ENCODE measurements at places on chromosomes 3 and 15. TPM values are rescaled to one million over a fixed set of nuclear protein-coding genes. Genes with fewer than 3 reads are reported as not detected.

THRB gene
- 9.7 TPM for total RNA-seq

LARP6 gene
- total RNA-seq, result 166 TPM

ZNF717 gene
- total RNA-seq, result 5.2 TPM

PPP1R2 gene
- total RNA-seq, result 150 TPM

CCK gene
- total RNA-seq, result not detected

UROC1 gene
- total RNA-seq, result not detected

MESP1 gene
- 32.9 TPM for total RNA-seq

POPDC2 gene
- 0.62 TPM for total RNA-seq

GAP43 gene
- not detected for total RNA-seq

GRCh38 chr15:72169236-72169920, 28.2 kb downstream of the GRAMD2A start:
- no peak overlapping the region for H3K4me3 ChIP-seq
- no peak overlapping the region for H3K27ac ChIP-seq
- no peaks in the 10 kb centered on the region for H3K27me3 ChIP-seq

DNA sequence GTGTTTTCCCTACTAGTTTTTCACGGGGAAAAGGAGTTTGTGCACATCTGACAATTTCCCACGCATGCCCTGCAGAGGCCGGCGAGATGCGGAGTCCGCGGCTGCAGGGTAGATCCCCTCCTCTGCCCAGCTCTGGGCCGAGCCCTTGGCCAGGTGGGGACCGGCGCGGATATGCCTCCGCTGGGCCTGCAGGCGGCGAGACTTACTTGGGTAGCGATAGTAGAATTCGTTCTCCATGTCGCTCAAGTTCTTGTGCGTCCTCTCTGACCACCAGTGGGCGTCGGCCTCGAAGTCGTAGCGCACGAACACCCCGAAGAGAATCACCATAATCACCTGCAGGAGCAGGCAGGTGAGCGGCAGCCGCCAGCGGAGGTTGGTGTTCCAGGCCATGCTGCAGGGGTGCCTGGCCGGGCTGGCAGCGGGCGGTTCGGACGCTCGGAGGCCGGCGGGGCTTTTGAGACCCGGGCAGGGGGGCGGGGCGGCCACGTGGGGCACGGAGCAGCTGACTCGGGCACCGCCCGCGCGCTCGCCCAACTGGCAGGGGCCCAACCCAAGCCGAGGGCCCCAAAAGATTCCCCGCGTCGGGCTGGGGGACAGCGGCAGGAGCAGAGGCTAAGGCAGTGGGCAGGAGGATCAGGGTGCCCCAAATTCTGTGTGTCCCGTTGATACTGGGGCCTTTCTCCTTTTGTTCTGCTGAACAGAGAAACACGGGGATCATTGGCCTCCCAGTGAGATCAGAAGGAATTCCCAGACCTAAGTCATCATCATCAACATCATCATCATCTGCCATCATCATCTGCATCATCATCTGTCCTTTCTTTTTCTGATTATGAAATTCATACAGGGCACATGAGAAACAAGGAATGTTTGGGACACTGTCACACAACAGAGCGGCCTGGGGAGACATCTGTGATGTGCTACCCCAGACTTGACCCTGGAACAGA, at the start of gene RHCG:
Gene RHCG, minus strand, starts transcription at position 429 of the 944 bp plus-strand sequence. Its CDS starts 39 bp downstream, at position 390.
- H3K27ac ChIP-seq, result peak within 1 kb of the TSS; percentile 57
- no peaks in the 10 kb centered on the region for H3K27me3 ChIP-seq
- H3K4me3 ChIP-seq, result no peak within 1 kb of the TSS
- DNase-seq, result no peak
- peaks cover 24% of the 10 kb centered on the region for H3K4me1 ChIP-seq

- no peak overlapping the region for H3K4me3 ChIP-seq
- peak overlapping the region; percentile 35 for H3K27ac ChIP-seq
- H3K36me3 ChIP-seq, result no peaks in the 10 kb centered on the region
Measured at GRCh38 chr3:192817053-192817452, 89.7 kb upstream of the FGF12 start.

DNA sequence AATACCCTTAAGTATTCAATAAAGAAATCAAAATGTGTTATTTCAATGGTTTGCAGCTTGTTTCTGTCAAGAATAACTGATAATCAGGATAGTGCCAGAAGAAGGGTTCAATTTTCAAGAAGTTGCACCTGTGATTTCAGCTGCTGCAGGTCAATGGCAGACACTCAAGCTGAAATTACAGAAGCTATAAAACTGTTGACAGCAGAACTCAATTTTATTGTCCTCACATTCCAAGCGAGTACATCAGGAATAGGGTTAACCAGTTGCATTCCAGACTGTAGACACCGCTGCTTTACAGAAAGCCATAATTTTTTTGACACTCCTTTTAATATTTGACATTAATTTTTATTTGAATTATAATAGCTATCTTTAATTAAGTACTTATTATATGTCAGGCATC, 364.1 kb downstream of the CGGBP1 start:
- no peaks in the 10 kb centered on the region for H3K27me3 ChIP-seq
- H3K36me3 ChIP-seq, result no peaks in the 10 kb centered on the region
- DNase-seq, result peak; percentile 38
- no peak overlapping the region for H3K27ac ChIP-seq
- no peaks in the 10 kb centered on the region for H3K4me1 ChIP-seq
- H3K4me3 ChIP-seq, result no peak overlapping the region

- no peak for DNase-seq
- H3K27me3 ChIP-seq, result no peaks in the 10 kb centered on the region
- no peak overlapping the region for H3K27ac ChIP-seq
Measured at GRCh38 chr15:85750319-85751290, 44.1 kb downstream of the KLHL25 start.

DNA sequence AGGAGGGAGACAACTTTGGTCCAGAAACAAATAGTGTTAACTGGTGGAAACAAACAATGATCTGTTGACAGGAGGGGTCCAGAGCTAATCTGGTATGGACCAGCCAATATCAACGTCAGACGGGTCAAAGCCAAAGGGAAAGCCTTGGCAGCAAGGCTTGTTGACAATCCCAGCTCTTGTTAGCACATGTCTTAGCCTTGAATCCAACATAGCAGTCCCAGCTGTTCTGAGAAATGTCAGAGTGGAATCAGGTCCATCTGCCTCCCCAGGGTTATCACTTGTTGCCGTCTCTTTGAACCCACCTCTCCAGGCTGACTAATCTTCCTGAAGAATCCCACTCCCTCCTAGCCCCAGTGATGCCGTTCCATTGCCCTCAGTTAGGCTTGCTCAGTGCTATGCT, 404.6 kb upstream of the MCTP2 start:
- H3K4me3 ChIP-seq, result no peak overlapping the region
- H3K27me3 ChIP-seq, result peaks cover 13% of the 10 kb centered on the region
- no peaks in the 10 kb centered on the region for H3K36me3 ChIP-seq
- H3K4me1 ChIP-seq, result no peaks in the 10 kb centered on the region
- no peak for DNase-seq
- no peak overlapping the region for H3K27ac ChIP-seq

GRCh38 chr3:106168962-106169750, 300.3 kb upstream of the CBLB start:
- H3K4me3 ChIP-seq, result no peak overlapping the region
- no peaks in the 10 kb centered on the region for H3K36me3 ChIP-seq
- H3K27ac ChIP-seq, result no peak overlapping the region
- 0 out of 2 replicates have a peak, but pooled peaks cover 9% of the 10 kb centered on the region for H3K4me1 ChIP-seq
- no peaks in the 10 kb centered on the region for H3K27me3 ChIP-seq

All from PC-3 (cell line).